NCI-H1417 (cell line): ENCODE measurements at places on chromosomes 7 and 10.

DNA sequence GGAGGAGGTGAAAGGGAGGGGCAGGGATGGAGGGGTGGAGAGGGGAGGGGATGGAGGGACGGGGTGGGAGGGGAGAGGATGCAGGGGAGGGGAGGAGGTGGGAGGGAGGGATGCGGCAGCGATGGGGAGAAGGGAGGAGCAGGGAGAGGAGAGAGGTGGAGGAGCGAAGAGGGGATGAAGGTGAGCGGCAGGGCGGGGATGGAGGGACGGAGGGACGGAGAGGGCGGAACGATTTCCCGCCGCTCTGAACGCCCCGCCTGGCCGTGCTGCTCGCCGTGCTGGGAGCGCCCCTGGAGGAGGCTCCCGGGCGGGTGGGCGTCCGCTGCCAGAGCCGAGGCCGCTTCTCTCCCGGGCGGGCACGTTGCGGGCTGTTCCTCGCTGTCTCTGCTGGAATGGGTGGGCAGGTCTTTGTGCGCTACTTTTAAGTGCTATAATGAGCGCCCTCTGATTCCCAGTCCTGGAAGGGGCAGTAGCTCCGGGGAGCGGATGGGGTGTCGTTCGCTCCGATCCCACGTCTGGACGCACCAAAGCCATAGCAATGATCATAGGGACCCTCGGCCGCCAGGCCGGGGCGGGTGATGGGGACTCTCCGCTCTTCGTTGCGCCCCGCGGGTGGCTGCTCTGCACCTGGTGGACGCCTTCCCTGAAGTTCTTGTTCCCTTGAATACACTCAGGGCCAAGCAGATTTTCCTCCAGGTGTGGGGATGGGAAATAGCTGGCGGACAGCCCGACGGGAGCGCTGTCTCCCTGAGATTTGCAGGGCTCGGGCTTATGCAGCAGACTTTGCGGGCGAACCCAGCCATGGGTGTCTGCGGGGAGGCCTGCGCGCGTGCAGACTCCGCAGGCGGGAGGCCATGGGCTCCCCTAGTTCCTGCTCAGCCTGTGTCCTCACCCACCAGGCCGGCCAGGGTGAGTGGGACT, 81.1 kb upstream of the CPXM2 start:
- peak; percentile 40 for DNase-seq

DNA sequence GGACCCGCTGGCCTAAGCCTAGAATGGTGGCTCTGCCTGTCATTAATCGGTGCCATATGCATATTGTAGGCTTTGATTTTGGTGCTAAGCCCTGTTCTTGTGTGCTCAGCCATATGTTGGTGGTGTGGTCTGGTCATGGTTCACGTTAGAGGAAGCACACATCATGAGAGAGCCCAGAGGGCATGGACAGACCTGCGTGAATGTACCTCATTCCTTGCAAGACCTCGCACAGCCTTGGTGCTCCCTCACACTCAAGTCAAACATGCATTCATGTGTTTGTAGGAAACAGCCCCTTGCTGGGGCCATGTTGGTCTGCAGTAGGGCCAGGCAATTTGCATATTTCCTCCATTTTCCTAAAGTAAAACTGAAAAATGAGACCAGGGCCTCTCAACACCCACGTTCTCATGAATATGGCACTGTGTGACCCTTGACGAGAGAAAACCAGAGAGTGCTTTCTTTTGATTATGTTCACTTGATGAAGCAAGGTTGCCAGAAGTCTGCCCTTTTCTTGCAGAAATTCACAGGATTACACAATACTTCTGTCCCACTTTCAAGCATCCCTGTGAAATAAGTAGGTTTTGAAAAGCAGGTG, 268.7 kb downstream of the CELF2 start:
- no peak for DNase-seq

DNA sequence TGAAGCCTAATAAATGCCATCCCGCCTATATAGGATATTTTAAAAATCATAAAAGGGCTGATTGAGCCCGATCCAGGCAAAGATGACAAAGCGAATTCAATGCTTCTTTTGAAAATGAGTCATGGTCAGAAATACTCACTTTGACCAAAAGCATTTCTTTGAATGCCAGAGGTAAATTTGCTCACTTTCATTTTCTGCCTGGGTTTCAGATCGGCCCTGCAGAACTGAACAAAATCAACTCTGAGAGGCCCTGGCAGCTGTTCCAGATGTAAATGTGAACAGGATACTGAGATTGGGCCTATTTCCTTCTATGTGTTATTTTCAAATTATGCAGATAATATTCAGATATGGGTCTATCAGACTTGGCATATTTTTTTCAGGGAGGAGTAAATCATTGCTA, 114.8 kb upstream of the ARID5B start:
- no peak for DNase-seq

DNA sequence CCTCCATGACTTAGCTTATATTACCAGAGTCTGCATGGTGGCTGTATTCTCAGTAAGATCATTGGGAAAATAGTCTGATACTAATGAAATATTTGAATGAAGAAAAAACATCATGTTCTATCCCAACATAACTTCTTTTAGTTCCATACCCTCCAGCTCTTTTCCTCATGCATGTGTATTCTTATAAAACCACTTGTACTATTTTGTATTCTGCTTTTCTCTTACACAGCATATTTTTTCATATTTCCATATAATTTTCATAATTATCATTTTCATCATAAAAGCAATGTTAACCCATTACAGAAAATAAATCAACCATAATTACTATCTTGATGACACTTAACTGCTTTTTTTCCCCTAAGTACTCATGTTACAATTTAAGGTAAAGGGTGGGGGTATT, 371.2 kb upstream of the LRGUK start:
- DNase-seq: peak; percentile 66

DNA sequence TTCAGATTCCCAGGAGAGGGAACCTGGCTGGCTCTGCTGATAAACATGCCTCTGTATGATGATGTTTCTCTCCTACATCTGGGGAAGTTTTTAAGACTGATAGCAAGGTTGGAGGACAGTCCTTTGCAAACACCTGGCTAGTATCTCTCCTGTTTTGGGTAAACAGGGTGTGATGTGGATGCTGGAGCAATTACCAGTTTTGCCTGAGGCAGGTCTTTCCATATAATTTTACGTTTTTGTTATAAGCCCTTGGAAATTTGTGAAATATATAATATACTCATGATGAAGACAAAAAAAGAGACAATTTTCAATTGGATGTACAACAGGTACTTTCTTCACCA, 138.6 kb downstream of the ADAM22 start:
- no peak for DNase-seq

GRCh38 chr10:89684604-89685003, 16.8 kb upstream of the KIF20B start:
- DNase-seq: no peak

DNA sequence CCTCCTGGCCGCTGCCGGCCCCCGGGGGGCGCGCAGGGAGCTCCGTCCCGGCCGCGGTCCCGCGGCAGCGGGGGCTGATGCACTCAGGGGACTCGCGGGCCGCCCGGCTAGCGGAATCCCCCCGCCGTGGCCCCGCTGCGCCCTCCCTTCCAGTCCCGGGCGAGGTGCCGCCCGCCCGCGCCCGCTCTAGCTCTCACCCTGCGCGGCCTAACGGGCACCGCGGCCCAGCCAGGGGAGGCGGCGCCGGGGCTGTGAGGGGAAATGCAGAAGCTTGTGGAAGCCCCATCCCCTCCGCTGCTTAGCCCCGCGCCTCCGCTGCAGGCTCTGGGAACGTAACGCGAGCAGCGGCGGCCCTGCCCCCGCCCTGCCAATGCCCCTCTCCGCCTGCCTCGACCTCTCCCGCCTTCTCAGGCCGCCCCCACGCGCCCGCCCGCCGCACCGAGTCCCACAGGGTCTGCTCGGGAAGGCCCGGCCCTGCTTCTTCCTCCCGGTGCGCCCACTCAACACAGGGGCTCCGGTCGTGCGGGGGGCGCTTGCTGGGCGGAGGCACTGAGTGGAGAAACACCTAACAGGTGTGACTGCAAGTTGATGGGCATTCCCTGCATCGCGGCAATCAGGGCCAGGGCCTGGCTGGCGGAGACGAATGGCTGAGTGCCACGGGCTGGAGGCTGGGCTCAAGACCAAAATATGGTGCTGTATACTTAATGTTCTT, 384 bp upstream of the TMEM229A start:
- DNase-seq: peak; percentile 80

DNA sequence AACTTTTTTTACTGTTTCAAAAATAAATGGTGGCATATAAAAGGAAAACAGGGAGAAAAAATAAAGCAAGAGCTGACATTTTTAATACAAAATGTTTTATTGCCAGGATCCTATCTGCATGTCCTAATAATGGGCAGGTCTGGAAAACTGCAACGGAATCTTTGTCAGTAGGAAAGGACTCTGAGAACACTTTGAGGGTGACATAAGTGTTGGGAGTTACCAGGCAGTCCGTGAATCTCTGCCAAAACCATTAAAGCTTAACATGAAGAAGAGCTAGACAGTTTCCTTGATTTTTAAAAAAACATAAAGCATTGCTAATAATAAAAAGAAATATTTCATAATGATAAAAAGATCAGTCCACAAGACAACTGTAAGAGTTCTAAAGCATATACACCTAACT, 80.7 kb downstream of the AGMO start:
- no peak for DNase-seq

DNA sequence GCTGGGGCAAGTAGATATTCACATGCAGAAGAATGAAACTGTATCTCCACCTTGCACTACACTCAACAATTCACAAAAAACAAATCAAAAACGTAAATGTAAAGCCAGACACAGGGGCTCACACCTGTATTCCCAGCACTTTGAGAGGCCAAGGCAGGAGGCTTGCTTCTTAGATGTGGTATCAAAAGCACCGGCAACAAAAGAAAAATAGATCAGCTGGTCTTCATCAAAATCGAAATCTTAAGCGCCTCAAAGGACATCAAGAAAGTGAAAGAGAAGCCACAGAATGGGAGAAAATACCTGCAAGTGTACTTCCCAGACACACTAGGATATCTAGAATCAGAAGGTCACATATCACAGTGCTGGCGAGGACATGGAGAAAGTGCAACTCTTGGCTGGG, 31.3 kb downstream of the GPER1 start:
- no peak for DNase-seq
